Ureter (tissue), 1 donor: ENCODE measurements at places on chromosomes 11 and 22. TPM values are rescaled to one million over a fixed set of nuclear protein-coding genes. Genes with fewer than 3 reads are reported as not detected.

P4HA3 gene
- total RNA-seq: 1.7 TPM

DNA sequence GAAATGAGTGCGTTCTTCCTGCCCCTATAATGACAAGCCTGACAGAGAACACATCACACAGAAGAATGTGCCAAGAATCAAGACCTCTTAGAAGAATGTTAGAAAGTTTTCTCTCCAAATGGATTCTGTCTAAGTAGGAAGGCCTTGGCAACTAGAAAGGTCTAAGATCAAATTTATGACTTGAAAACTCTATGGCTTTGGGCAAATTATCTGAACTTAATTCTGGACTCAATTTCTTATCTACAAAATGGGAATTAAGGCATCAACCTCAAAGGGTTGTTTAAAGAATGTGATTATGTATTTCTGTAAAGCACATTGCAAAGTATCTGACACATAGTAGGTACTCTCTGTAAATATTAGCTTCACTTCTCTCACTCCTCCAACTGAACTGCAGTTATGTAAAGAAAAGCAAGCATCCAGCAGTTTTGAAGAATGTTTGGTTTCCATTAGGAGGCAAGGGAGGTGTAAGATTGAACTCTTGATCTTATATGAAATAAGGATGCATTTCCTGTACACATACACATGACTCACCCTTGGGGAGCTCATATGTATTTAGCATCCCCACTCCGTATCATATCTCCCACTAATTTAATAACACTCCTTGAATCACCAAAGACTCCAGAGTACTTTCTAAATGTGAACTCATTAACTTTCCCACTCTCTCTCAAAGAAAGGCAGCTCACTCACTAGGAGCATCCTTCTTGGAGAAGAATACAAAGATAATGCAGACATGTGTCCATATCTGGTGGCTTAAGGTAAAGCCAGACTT is 77.6 kb downstream of the ETS1 start:
- no peak for DNase-seq

KRTAP5-11 gene
- total RNA-seq: not detected

IL10RA gene
- 22.4 TPM for total RNA-seq

GRCh38 chr11:58924230-58924629 is 15.1 kb upstream of the GLYATL1 start:
- no peak for DNase-seq

DNA sequence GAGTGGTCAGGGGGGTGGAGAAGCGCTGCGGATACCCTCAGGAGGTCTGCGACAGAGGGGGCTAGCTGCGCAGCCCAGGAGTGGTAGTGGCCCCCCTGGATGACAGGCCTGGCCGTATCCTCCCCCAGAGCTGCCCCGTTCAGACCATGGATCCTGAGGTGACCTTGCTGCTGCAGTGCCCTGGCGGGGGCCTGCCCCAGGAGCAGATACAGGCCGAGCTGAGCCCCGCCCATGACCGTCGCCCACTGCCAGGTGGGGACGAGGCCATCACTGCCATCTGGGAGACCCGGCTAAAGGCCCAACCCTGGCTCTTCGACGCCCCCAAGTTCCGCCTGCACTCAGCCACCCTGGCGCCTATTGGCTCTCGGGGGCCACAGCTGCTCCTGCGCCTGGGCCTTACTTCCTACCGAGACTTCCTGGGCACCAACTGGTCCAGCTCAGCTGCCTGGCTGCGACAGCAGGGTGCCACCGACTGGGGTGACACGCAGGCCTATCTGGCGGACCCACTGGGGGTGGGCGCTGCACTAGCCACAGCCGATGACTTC is 505 bp downstream of the NUDT22 start:
- DNase-seq: peak; percentile 71

POLA2 gene
- 12.2 TPM for total RNA-seq

DNA sequence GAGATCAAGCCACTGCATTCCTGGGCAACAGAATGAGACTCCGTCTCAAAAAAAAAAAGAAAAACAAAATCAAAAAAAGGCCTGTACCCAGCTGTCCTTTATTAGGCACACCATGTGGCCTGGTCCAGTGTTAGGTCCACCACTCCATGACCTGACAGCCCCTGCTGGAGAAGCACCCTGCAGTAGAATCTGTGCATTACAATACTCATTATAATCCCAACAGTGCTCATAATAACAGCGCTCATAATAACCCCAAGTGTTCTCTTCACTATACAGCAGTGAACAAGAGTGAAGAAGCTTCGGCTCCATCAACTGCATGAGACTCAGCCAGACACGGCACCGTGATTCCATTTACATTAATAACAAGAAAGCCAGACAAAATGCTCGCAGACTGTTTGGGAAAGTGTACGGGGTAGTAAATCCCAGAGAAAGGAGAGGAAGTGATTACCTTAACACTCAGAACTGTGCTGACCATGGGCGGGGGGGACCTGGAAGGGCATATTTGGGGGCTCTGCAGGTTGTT is 8.9 kb upstream of the EHD1 start:
- DNase-seq: no peak

- DNase-seq: no peak
Measured at GRCh38 chr11:8403310-8403709, 139.6 kb upstream of the LMO1 start.
